ENCODE measurements at places on chromosomes 2 and 18.

DNA sequence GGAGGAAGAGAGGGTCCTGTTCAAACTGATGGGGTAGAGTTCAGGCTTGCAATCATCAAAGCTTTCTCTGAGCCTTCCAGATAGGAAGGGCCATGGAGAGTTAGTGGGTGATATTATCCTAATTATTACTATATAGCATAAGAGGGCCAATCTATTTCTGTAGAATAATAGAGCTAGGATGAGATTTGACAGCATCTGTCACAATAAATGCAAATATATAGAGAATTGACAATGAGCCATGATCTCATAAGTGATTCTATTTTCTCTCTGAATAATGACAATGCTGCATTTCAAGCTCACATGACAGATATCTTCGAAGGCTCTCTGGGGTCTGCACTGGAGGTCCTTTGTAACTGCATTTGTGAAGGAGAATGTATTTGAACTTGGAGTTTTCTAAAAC is 521.9 kb upstream of the CELF4 start:
- DNase-seq, result no peak

- no peak for DNase-seq
These were observed 5.1 kb downstream of the NEUROD1 start for GRCh38 chr2:181675254-181675653.

DNA sequence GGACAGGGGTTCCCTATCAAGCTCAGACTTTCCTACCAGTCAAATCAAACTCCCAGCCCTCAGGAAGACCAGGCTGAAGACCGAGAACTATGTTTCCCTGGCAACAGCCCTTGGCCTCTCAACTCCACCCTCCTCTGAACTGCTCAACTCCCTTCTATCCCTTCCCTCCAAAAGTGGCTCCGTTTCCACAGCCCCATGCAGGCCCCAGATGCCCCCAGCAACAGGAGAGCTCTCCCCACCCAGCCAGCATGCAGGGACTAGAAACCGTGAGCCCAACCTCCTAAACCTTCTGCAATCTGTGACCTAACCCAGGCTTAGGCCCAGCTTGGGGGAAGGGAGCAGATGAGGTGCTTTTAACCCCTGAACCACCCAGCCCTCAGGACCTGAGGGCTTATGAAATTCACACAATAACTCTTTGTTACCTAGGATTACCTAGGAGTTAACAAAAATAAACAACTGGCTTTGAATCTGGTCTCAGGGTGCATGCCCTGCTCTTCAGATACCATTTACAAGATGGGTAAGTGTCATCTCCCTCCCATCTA is 87.2 kb downstream of the BCL11A start:
- DNase-seq, result no peak

GRCh38 chr18:11327391-11328009 is 178.1 kb upstream of the PIEZO2 start:
- no peak for DNase-seq

GRCh38 chr2:128630974-128631697 is 312.5 kb upstream of the HS6ST1 start:
- no peak for DNase-seq

DNA sequence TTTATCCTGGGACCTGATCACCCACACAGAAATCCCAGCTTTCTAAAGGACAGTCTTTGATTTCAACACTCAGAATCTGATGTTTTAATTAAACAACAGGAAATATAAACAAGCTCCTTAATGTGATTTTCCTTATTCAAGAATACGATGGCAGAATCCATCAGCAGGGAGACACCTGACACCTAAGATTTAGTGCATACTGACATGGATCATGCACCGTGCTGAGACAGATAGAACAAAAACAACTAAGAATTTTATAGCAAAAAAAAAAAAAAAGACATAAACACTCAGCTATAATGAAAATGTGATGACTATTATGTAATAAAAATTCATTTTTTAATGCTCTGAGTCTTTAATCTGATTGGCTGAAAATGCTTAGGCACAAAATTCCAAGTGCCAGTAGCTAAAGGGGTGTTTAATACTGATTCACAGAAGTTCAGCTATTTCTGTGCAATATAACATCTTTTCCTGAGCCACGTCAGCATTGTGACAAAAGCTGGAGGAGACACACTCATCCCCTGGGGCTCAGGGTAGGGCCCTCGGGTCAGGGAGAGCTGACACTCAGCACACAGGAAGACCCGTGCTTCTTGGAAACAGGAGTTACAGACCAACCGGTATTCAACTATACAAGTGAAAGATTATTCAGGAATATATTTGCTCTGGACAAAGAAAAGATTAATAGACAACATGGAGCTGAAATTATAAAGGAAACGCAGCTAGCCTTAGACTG is 247.4 kb downstream of the FBXO15 start:
- DNase-seq, result no peak

- DNase-seq, result no peak
These were observed 320.5 kb upstream of the ZNF521 start for GRCh38 chr18:25672490-25672889.

DNA sequence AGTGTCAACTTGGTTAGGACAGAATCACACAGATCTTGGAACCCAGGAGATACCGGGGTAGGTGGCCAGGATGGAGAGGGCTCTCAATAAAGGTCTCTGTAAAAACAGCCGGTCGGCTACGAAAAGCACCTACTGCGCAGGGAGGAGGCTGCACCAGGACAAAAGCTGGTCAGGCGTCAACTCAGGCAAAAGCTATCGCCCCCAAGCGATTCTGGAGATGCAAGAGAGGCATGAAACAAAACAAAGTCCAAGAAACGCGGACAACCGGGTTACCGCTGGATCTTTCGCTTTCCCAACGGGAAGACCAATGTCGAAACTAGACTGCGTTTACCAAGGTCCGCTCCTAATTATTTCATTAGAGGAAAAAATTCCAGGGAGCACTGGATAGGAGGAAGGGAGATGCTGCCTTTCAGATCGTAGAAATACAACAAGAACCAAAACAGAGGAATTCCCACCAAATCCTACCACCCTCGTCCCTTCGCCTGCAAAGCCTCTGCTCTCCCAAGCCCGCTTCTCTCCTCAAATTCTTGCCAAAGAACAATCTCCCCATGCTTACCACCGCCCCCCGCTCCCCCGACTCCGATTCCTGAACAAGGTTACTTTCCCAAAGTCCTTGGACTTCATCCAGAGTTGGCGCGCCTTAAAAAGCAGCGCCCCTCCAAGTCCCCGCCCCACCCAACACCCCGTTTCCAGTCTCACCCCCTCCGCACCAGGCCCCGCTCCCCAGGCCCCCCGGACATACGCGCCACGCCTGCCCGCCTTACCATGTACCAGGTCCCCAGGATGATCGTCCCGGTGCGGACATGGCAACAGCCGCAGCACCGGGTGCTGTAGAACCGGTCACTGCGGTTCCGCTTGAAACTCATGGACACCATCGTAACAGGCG is 539 bp downstream of the LAPTM4A start:
- DNase-seq, result peak; percentile 54

- no peak for DNase-seq
These were observed 936.9 kb upstream of the CELF4 start for GRCh38 chr18:38502539-38502938.

- no peak for DNase-seq
These were observed 15.3 kb upstream of the CIDEA start for GRCh38 chr18:12238826-12239225.

DNA sequence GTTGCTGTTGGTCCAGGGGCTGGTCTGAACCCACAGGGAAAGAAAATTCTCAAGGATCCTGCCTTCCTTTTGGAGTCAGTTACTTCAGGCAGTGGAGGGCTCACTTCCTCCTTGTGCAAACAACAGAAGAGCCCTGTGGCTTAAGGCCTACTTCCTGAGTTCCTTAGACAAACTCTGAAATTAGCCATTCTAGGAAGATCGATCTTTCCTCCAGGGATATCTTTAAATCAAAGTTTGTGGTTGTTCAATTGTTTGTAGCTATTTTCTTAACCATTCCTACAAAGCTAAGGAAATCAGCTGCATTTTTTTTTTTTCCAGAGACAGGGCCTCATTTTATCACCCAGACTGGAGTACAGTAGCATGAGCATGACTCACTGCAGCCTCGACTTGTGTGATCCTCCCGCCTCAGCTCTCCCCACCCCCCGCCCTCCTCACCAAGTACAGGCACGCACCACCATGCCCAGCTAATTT is 156.0 kb downstream of the TANC1 start:
- no peak for DNase-seq

- DNase-seq, result no peak
These were observed 23.5 kb downstream of the ELP2 start for GRCh38 chr18:36153203-36153602.
